Stimulated activated CD4-positive, alpha-beta T cell treated with anti-CD3 and anti-CD28 coated beads, Interleukin-1b, Interleukin-23, amount 100 ng/mL, for 24 hours (primary cell): ENCODE measurements at places on chromosomes 2 and 18.

DNA sequence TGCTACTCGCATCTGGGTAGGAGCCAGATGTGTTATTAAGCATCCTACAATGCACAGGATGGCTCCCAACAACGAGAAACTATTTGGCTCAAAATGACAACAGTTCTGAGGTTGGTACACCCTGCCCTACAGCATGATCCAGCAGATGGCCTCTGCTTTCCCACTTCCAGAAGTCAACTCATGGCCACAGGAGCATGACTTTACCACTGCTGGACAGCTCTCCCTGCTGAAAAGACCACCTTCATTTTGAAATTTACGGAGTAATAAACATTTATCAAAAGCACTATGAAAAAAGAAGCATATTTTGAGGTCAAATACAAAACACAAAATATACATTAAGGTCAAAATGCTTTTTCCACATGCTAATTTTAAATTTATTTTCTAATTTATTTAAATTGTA, 13.7 kb downstream of the NXPH2 start:
- no peak for DNase-seq

DNA sequence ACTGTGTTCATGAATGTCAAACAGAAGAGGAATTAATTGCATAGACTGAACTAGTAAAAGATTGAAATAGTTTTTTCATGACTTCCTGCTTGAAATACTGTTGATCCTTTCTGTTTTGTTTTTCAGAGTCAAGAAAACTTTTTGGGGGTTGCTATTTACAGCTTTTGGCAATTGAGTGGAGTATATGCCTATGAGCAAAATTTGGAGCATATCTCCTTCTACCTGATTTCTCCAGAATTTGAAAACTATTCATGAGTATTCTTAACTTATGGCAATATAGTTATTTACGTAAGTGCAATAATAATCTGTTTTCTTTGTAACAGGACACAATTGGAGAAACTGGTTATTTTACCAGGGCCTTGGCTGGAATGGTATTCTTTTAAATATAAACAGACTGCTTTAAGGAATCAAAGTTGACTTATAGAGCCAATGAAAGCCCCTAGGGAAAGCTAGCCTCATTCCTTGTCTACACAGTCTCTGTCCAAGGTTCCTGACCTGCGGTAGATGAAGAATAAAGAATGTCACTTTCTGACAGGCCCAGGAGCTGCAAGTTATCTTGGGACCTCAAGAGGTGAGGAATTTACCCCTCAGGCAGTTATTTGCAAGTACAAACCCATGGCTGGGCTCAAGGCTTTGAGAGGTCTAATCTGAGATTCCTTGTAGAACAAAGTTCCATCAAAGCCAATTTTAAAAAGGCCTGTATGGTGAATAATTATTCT, 193.5 kb upstream of the NDUFV2 start:
- DNase-seq, result no peak

GRCh38 chr2:226185616-226186211, 613.9 kb downstream of the IRS1 start:
- no peak for DNase-seq

DNA sequence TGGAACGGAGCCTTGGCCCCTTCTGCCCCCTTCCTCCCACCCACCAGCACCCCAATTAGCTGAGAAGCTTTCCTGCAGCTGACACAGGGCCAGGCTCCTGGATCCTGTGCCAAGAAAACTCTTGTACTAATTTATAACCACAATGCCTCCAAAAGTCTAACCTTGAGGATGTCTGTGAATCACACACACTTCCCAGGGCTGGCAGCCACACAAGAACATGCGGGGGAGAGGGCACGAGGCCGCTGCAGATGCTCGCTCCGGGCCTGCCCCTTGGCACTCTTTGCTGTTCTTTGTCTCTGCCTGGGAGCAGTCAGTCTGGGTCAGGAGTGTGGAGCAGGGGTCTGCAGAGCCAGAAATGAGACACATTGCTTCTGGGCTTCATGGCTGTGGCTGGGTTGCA, 62.7 kb upstream of the KIF5C start:
- no peak for DNase-seq

- DNase-seq, result no peak
Measured at GRCh38 chr2:120483355-120483754, 137.4 kb downstream of the INHBB start.

DNA sequence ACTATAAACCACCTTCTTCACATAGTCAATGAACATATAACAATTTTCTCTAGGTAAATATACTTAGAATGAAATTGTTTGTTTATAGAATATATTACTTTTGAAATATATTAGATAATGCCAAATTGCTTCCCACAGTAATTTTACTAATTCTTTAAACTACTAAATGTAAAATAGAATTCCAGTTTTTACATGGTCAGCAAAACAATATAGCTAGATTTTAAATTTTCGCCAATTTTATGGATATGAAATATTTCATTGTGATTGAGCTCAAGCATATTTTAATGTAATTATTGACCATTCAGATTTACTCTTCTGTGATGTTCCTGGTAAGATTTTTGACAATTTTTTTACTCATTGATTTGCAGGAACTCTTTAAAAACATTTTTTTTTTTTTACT, 444.6 kb downstream of the PARD3B start:
- DNase-seq, result no peak

- DNase-seq, result no peak
Measured at GRCh38 chr2:148674063-148675020, 29.8 kb downstream of the EPC2 start.
